ENCODE measurements at places on chromosomes 7 and 10. TPM values are rescaled to one million over a fixed set of nuclear protein-coding genes. Genes with fewer than 3 reads are reported as not detected.

The CLCN1 gene
- total RNA-seq = 0.05 TPM

The ATRNL1 gene
- 0.12 TPM for total RNA-seq

The DYDC2 gene
- not detected for total RNA-seq

The SLC26A5 gene
- total RNA-seq = not detected

The ACTL6B gene
- not detected for total RNA-seq

The SLC26A3 gene
- total RNA-seq = not detected

The SERPINE1 gene
- 1,637 TPM for total RNA-seq

The UNC5B gene
- 2.8 TPM for total RNA-seq

The CLEC5A gene
- total RNA-seq = not detected

The VTI1A gene
- total RNA-seq = 15.3 TPM

The POLR1F gene
- 17.4 TPM for total RNA-seq

The COX15 gene
- 36.0 TPM for total RNA-seq

The EGFR gene
- 94.9 TPM for total RNA-seq

The PVRIG gene
- not detected for total RNA-seq

The IDI2 gene
- not detected for total RNA-seq

The AKR1C4 gene
- 0.18 TPM for total RNA-seq

The AZGP1 gene
- not detected for total RNA-seq

The LOXL4 gene
- 1.6 TPM for total RNA-seq

The DNAH11 gene
- 0.33 TPM for total RNA-seq

The FAM24B gene
- total RNA-seq = 12.1 TPM

The PNLIPRP1 gene
- total RNA-seq = not detected

The CFAP70 gene
- total RNA-seq = 0.13 TPM

The LRIT2 gene
- not detected for total RNA-seq

All from A549 treated with dexamethasone at 1 μM for 4 hours (cell line).